ENCODE measurements at places on chromosomes 5 and 9.

DNA sequence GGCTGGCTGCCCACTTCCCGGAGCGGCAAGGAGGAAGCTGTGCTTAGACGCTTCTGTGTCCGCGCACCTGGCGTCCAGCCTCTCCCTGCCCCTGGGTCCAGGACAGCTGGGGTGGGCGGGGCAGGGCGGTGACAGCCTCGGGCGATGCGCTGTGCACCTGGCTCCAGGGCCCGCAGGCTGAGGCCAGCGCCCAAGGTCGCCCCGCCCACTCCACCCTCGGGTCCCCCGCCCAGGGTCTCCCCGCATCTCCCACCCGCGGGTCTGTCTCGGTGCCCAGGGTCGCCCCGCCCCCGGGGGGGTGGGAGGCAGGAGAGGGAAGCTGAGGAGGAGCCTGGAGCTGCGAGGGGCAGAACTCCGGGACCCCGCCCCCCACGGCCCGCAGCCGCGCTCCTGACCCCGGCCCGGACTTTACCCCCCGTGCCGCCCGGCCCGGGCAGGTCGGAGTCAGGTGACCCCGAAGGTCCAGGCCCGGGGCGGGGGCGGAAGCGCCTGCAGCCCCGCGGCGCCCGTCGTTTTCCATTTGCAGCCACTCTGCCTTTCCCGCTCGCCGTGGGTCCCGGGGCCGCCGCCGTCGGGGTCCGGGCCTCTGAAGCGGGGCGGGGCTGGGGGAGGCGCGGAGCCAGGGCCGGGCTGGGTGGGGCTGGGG is at the start of gene ENTPD8:
TSS of gene ENTPD8 (minus strand) at position 69 of the 646 bp plus-strand sequence. CDS start 3,072 bp downstream, outside the sequence.
- peaks cover 16% of the 10 kb centered on the region for H3K4me1 ChIP-seq
- no peak for DNase-seq
- peaks cover 5% of the 10 kb centered on the region for H3K27me3 ChIP-seq
- no peaks in the 10 kb centered on the region for H3K36me3 ChIP-seq

GRCh38 chr5:78586251-78586650 is 62.3 kb downstream of the LHFPL2 start:
- no peaks in the 10 kb centered on the region for H3K36me3 ChIP-seq
- DNase-seq: no peak
- no peaks in the 10 kb centered on the region for H3K4me1 ChIP-seq
- H3K27ac ChIP-seq: no peak overlapping the region
- H3K4me3 ChIP-seq: no peak overlapping the region

- H3K4me3 ChIP-seq: peak overlapping the region; percentile 96
- peaks cover 11% of the 10 kb centered on the region for H3K27me3 ChIP-seq
- DNase-seq: no peak
- no peaks in the 10 kb centered on the region for H3K36me3 ChIP-seq
- H3K4me1 ChIP-seq: peaks cover 41% of the 10 kb centered on the region
- H3K27ac ChIP-seq: peak overlapping the region; percentile 96
Measured at GRCh38 chr5:56815658-56816545, 553 bp downstream of the MAP3K1 start.

DNA sequence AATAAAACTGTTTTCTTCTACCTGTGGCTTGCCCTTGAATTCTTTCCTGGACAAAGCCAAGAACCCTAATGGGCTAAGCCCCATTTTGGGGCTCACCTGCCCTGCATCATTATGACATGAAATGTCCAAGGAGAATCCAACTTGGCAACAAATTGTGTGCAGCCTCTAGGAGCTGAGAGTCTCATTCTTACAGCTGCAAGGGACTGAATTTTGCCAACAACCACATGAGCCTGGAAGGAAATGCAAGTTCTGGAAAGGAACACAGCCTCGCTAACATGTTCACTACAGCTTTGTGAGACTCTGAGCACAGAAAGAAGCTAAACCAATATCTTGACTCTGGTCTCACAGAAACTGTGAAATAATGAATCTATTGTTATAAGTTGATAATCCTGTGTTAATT is 94.8 kb upstream of the CDH12 start:
- H3K36me3 ChIP-seq: no peaks in the 10 kb centered on the region
- no peak overlapping the region for H3K27ac ChIP-seq
- H3K4me3 ChIP-seq: no peak overlapping the region
- H3K27me3 ChIP-seq: no peaks in the 10 kb centered on the region
- no peaks in the 10 kb centered on the region for H3K4me1 ChIP-seq

GRCh38 chr9:136615631-136616306 is 46.9 kb upstream of the EGFL7 start:
- peaks cover 4% of the 10 kb centered on the region for H3K27me3 ChIP-seq
- H3K27ac ChIP-seq: peak overlapping the region; percentile 89
- H3K4me3 ChIP-seq: peak overlapping the region; percentile 39
- peak; percentile 17 for DNase-seq
- peaks cover 45% of the 10 kb centered on the region for H3K4me1 ChIP-seq

Measured in immature natural killer cell (primary cell).